ENCODE measurements at places on chromosomes 1 and 21.

DNA sequence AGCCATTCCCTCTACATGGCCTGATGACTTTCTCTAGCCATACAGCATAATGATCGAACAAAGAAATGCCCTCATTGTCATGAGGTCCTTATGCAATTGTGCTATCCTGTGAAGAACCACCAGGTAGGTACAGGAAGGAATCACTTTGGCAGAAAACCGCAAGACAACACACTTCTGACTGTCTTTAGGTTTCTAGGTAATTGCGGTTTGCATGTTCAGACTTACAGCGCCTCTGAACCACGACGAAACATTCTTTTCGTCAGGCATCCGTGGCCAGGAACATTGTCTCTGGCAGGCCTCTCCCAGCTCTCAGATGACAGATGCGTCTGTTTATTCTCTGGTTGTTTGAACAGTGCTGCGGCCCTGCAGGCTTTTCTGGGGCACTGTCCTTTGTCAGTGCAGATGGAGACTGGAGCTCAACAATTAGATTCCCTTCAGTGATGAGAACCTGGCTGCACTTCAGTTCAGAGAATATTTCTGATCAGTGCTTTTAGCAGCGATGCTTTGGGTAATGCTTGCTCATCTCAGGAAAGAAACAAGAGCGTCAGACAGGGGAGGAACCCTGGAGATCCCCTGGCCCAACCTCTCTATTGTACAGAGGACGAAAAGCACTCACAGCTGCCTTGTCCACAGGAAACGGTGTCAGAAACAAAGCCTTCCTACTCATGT lies 63.4 kb downstream of the B3GALT5 start:
- DNase-seq: peak; percentile 93

DNA sequence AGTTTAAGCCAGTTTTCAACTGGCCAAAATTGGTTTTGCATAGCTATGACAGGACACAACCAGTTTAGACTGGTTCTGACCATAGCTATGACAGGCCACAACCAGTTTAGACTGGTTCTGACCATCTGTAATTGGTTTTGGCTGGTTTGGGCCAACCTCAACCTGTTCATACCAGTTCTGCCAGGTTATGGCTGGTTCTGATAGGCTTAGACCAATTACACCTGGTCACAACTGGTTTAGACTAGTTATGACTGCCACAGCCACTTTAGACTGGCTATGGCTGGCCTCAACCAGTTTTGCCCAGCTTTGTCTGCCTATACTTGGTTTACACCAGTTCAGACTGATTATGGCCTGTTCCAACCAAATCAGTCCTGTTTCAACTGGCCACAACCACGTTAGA lies 353.2 kb upstream of the CAMK1G start:
- no peak for DNase-seq

GRCh38 chr1:209767096-209767495 lies 11.2 kb downstream of the TRAF3IP3 start:
- no peak for DNase-seq

DNA sequence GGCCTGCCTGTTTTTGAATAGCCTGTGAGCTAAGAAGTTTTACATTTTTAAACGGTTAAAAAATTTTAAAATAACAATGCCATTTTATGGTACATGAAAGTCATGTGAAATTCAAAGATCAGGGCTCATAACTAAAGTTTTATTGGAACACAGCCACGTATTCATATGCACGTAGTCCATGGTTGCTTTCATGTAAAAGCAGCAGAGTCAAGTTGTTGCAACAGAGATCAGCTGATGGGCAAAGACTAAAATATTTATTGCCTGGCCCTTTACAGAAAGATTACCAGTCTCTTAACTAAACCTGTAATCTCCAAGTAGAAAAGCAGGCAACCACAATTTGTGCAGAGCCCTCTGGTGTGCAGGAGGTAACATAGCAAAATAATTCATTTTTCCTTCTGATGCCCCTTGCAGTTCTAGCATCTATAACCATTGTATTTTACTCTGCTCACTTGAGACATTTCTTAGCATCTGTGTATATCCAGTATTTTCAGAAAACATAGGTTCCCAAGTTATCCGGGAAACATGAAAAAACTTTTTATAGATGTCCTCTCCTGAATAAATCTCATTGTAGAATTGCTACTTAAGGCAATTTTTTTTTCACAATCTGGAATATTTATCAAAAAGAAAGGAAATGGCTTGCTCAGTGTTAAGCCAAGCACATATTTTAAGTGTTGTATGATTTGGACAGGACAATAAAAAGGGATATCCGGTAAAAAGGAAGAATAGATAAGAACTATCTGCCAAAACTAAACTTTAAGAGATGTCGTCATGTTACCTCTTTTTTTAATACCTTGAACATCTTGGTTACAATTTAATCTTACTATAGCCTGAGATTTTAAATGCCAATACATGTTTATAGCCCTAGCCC lies 430.8 kb downstream of the PLPP3 start:
- DNase-seq: no peak

GRCh38 chr1:25890239-25891034 lies 14.9 kb upstream of the PAQR7 start:
- peak; percentile 33 for DNase-seq

DNA sequence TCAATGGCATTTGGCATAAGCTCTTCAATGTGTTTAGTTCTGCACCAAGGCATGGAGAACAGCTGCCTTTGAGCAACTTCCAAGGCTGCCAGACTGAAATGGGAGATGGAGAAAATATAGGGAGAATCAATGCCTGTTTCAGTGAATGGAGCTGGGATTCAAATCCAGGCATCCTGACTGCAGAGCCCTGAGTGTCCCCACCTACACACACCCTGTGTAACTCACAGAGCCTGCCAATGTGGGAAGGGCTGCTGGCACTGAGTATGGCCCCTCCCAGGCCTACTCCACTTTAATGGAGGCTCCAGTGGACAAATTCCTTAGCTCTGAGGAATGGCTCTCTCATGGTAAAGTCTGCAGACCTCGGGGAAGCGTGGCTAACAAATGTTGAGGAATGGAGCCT lies 145.6 kb upstream of the TNR start:
- no peak for DNase-seq

DNA sequence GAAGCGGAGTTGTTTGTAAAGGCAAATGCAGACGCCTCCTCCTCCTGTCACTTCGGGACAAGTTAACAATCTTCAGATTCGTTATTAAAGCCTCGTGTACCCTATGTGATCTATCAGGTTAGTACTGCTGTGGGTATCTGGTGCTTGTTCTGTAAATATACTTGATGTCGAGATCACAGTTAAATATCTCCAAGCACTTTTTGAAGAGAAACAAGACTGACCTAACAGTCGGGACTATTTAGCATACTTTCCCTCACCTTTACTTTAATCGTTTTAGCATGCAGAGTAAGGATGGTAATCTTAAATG lies 710 bp downstream of the KLHL20 start:
- DNase-seq: no peak

DNA sequence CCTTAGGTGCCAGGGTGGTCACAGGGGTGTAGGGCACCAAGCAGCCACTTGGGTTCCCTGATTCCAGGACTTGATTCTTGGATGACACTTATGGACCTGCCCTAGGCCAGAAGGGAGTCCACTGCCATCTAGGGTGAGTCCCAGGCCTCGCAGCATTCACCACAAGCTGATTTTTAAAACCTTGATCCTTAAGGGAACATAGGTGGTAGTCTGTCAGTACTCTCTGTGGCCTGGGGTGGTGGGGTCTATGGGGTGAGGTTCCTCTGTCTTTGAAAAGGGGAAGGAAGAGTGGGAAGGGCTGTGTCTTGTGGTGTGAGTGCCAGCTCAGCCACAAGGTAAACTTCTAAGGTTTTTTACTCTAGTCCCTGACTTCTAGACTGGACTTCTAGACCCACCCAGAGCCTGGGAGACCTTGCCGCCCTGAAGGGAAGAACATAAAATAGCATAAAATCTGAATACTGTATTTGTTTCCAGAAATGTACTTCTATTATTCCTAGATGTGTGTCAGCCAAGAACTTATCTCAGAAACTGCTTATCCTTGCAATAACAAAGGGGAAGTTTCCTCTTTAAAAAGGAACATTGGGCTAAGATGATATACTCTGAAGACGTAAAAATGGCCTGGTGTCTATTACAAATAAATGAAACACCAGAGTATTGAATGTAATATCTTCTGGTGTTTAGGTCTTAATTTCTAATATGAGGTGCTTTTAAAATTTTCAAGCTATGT lies 757.3 kb downstream of the LTN1 start:
- no peak for DNase-seq

- DNase-seq: no peak
Measured at GRCh38 chr1:231144416-231145193, 17.3 kb upstream of the TRIM67 start.

DNA sequence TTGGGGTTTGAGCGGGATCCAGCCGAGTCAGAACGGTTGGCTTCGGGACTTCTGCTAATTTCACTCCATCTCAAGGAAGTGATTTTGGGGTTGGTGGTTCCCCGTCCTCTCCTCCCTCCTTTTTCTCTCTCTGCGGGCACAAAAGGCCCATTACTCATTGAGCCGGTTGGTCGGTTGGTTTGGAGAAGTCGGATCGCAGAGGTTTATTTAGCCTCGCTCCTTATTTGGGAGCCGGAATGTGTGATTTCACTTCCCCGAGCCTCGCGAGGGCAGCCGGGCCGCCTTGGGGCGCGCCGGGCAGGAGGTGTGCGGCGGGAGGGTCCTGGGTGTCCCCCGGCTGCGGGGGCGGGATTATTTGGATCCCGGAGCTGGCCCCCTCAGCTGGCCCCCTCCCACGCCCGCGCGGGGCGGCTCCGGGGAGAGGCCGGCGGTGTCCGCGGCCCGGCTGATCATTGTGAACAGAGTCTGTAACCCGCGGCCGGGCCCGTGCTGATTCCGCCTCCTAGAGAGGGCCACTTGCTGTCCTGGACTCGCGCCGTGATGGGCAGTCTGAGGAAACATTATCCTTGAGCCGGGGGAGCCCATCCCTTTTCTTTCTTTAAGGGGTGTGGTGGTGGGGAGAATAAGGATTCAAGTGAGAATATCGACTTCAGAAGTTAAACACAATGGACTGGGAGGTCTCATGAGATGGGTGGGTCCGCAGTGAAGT lies 1.2 kb downstream of the MAPKAPK2 start:
- peak; percentile 46 for DNase-seq

GRCh38 chr1:208131621-208132286 lies 112.4 kb downstream of the PLXNA2 start:
- DNase-seq: peak; percentile 60

GRCh38 chr1:234975122-234975940 lies 153.3 kb downstream of the TOMM20 start:
- DNase-seq: peak; percentile 91

DNA sequence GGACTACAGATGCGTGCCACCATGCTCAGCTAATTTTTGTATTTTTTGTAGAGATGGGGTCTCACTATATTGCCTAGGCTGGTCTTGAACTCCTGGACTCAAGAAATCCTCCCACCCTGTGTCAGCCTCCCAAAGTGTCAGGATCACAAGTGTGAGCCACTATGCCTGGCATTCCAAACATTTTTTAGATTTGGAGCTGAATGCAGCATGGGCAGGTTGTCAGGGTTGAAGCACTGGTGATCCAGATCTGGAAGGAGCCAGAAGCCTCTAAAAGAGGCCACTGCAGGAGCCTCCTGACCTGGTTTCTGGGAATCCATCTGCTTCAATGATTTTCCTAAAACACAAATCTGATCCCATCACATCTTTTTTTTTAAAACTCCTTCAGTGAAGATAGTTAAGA lies 1.8 kb upstream of the CTPS1 start:
- no peak for DNase-seq

DNA sequence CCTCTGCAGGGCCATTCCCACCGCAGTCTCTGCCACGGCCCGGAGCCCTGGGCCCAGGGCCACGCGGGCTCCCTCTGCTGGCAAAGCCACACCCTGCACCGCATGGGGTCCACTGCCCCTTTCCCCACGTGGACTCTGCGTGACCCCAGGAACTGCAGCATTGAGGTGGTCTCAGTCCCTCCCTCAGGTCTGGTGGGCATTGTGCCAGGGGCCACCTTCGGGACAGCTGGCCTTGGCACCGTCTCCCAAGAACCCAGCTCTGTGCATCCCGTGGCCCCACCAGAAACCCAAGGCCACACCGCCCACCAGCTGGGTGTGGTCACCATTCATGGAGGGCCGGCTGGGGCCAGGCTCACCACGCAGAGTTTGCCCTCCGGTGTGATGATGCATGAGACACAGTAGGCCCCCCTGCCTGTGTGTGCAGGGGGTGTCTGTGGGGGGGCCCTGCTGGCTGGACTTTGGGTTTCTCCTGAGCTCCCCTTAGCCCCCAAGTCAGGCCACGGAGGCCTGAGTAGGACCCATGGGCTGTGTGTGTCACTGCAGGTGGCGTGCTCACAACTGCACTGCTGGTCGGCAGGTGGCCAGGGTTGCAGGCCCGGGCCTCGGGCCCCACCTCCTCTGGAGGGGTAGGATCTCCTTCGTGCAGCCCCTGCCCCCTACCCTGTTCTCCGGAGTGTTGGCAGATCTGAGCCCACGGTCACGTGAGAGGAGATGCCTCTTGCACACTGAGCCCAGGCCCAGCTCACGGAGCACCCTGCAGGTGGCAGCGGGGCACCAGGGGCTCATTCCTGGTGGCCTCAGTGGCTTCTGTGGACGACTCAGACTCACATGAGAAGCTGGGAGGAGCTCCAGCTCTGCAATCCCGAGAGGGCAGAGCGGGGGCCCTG lies 5.8 kb downstream of the VWA1 start:
- DNase-seq: no peak

GRCh38 chr1:103901072-103901471 lies 151.4 kb downstream of the AMY1C start:
- DNase-seq: no peak

DNA sequence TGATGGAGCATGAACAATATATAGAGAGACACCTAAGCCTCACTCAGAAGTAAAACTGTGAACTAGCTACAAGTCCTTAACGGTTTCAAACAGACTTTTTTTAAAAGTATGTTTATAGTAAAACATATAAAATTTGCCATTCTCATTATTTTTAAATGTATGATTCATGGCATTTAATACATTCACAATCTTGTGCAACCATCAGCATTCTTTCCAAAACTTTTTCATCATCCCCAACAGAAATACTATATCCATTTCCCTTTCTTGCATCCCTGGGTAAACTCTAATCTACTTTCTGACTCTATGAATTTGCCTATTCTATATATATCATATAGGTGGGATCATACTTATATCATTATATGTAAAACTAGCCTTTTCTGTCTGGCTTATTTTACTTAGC lies 25.5 kb downstream of the EVI5 start:
- DNase-seq: no peak

- no peak for DNase-seq
Measured at GRCh38 chr21:15221799-15222386, 157.1 kb upstream of the NRIP1 start.

DNA sequence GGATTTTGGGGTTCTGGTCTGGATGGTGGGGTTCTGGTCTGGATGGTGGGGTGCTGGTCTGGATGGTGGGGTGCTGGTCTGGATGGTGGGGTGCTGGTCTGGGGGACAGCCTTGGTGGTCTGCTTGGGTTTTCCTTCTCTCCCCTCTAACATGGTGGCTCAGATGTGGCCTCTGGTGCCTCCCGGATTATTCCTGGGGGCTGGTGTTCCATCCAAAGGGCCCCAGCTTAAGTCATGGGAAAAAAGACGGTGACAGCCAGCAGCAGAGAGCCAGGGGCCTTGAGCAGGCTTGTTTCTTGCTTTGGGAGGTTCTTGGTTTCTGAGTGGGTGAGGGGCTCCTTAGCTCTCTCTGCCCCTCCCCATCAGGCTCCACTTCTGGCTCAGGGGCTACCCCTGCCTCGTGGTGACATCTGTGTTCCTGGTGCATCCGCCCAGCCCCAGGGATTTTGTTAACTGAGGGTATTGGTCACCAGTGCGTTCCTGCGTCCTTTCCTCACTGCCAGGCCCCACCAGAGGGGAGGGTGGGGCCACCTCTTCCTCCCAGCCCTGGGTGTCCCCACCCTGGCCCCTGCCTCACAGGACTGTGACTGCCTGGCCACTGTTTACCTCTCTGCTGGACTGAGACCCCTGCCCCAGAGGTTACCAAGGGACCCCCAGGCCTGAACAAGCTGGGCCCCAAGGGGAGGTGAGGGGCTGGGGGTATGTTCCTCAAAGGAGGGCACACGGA lies 43.2 kb upstream of the ACTRT2 start:
- no peak for DNase-seq
